ENCODE measurements at places on chromosomes 1 and 21.

DNA sequence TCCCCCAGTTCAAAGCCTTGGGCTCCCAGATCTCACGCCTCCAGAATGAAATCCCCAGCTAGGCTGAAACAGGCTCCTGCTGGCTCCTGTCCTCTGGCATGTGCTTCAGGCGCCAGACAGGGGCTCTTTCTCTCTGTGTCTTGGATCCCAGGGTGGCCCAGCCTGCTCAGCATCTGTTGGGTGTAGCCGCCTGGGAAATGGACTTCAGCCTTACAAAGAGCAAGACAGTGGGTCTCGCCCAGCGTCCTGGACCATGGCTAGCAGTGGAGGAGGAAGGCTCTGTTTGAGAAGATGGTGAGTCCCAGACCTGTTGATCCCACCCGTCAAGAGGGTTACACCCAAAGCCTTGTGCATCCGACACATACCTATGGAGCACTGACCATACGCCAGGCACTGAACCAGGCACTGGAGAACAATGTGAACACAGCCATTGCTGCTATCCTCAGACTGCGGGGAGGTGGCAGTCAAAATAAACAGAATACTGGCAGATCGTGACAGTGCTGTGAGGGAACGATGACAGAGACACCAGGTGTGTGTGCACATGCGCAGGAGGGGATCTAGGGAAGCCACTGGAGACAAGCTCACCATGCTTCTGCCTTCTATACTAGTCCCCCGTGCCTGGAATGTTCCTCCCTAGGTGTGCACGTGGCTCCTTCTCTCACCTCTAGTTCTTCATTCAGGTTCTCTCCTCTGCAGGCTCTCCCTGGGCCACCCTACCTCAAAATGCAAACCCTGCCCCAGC is 93.0 kb upstream of the GCLM start:
- DNase-seq = no peak

DNA sequence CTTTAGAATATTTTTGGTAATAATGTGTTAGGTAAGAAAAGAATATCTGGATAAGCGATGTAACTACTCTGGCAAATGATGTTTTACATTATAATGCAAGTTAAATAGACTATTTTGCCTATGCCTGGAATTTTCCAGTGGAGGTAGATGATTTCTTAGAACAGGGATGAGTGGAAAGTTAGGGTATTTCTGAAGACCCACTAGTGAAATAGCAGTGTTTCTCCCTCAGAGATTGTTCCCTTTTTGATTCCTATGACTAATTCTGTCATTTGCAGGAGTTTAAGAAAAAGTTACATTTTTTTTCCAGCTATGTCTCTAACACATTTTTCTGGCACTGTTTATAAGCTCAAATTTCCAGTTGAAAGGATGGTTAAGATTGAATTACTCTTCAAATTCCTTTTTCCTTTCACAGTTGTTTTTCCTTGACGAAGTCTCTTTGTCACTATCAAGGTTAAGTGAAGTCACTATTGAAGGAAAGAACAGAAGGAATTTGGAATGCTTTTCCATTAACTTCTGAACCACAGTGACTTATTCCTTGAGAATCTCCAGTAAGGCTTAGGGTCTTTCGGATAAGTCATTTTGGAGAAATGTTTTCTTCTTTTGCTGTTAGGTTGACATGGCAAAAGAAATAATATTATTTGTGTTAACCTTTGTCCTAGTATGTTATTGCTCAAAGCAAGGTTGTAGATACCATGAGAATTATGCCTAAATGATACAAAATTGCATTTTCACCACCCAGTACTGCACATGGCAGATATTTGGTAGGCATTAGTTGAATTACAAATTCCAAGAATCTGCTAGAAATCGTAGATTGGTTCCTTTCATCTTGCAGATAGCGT is 42.9 kb upstream of the ZNF326 start:
- DNase-seq = no peak

GRCh38 chr1:41670217-41670957 is 185.9 kb upstream of the EDN2 start:
- no peak for DNase-seq

GRCh38 chr1:87501738-87502137 is 173.1 kb downstream of the LMO4 start:
- DNase-seq = no peak

GRCh38 chr21:30676737-30677136 is 34.1 kb downstream of the KRTAP20-3 start:
- DNase-seq = no peak

- no peak for DNase-seq
Measured at GRCh38 chr1:4681026-4681425, 26.6 kb downstream of the AJAP1 start.

DNA sequence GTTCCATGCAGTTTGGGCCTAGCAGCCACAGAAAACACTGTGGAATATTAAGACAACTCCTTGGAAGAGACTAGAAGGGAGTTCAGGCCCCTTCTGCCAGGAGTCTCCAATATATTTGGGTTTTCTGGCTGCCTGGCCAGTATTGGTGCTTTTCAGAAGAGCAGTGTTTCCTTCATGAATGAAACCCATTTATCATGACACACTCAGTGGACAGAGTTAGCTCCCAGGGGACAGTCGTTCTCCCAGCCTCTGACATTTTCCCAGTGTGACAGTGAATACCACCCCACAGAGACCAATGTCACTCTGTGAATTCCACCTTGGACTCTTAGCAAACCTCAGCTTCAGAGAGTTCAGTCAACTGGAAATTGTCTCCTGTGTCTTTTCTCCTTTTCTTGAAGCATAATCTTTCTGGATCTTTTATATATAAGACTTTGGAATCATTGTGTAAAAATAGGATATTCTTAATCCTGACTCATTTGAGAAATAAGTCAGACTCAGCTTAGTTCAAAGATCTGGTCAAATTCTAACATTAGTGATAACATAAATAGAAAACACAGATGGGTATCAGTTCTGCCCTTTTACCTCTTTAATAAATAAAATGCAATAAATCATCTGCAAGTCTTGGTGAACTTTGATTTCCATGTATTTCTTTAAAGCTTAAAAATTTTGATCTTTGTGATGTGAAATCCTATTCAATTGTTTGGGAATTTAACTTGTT is 40.4 kb downstream of the GNG12 start:
- DNase-seq = no peak

DNA sequence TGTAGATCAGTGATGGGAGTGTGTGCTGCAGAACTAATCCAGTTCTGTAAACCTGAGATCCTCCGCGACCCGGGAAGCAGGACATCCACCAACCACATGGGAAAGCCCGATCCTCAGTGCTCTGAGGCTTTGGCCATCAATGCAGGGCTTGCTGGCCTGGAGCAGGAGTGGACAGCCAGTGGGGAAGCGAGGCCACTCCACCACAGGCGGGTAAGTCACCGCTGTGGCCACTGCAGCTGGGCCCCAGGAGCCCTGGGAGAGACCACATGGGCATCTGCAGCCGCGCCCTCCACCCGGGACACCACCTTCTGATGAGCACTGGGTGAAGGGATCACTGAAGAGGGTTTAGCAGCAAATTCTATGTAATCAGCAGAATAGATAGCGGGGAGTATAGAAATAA is 811 bp downstream of the KRTAP12-1 start:
- no peak for DNase-seq

- no peak for DNase-seq
Measured at GRCh38 chr1:8020032-8020431, 6.1 kb downstream of the ERRFI1 start.

- no peak for DNase-seq
Measured at GRCh38 chr1:119926553-119926952, 30.2 kb upstream of the ADAM30 start.

- DNase-seq = no peak
Measured at GRCh38 chr1:154614901-154615300, 6.9 kb upstream of the ADAR start.

DNA sequence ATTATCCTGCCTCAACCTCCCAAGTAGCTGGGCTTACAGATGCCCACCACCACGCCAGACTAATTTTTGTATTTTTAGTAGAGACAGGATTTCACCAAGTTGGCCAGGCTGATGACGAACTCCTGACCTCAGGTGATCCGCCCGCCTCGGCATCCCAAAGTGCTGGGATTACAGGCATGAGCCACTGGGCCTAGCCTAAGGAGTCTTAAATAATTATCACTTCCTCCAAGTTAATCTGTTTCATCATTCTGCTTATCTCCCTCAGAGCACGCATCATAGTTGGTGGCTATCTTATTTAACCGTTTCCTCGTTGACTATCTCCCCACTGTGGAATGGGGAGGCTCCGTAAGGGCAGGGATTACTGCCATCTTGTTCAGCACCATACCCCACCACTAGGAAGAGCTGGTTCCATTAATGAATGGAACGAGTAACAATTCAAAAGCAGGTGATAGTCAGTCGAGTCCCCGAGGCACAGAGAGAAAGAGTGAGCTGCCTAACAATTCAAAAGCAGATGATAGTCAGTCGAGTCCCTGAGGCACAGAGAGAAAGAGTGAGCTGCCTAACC is 52.7 kb downstream of the GLUL start:
- DNase-seq = peak; percentile 76

DNA sequence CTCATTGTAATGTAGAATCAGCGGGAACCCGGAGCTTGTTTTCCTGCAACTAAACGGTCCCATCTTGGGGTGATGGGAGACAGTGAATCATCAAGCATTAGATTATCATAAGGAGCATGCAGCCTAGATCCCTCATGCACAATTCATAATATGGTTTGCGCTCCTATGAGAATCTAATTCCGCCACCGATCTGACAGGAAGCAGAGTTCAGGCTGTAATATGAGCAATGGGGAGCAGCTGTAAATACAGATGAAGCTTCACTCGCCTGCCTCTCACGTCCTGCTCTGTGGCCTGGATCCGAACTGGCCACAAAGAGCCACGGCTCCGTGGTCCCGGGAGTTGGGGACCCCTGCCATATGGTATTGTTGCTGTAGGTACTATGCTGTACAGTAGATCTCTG is 1.6 kb downstream of the IFI44 start:
- no peak for DNase-seq

GRCh38 chr1:100077531-100077930 is 55.2 kb downstream of the SASS6 start:
- DNase-seq = no peak

GRCh38 chr1:61253059-61253735 is 170.8 kb downstream of the NFIA start:
- DNase-seq = peak; percentile 85

DNA sequence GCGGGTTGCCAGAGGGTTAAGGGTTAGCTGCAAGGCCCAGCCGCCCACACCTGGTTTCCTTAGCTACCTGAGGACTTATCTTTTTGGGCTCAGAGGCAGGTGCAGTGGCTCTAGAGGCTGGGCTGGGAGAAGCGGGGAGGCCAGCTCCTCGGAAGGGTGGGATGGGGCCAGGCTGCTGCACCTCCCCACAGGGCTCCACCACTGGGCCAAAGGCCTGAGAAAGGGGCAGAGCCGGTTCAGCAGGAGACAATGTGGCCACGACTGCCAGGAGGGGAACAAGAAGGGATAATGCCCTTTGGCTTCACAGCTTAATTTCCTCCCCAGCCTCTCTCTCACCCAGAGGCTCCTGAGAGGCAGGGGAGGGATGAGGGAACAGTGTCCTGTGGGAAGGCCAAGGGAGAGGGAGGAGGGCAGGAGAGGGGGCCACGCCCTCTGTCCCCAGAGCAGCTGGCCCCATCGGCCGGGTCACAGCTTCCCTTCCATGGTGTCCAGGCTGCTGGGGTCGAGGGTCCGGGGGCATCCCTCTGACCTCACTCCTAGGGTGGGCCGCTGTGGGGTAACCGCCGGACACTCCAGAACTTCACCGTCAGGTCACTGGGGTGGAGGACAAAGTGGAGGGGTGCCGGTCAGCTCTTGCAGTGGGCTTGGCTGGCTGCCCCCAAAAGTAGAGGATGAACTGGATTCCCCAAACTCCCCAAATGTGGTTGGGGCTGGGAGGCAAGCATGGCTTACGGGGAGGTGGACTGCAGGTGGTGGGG is 50.4 kb downstream of the KIF21B start:
- DNase-seq = no peak

DNA sequence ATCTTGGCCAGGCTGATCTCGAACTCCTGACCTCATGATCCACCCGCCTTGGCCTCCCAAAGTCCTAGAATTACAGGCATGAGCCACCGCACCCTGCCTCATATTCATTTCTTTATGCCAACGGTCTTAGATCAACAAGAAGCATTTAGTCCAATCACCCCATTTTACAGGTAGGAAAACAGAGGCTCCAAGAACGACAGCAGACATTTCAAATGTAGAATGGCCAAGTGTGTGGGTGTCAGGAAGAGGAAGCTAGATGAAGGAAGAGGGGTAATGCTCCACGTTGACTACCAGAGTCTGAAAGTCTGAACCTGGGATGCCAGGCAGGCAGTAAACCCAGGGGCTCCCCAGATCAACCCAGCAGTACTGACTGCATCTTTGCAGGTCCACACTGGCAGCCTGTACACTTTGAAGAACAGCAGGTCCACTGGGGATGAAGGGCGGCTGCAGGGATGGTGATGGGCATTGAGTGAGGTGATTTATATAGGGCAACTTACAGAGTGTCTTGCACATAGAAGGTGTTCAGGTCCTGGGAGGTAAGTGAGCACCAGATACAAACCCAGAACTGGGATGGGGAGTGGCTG is 120.2 kb downstream of the EPHB2 start:
- no peak for DNase-seq

DNA sequence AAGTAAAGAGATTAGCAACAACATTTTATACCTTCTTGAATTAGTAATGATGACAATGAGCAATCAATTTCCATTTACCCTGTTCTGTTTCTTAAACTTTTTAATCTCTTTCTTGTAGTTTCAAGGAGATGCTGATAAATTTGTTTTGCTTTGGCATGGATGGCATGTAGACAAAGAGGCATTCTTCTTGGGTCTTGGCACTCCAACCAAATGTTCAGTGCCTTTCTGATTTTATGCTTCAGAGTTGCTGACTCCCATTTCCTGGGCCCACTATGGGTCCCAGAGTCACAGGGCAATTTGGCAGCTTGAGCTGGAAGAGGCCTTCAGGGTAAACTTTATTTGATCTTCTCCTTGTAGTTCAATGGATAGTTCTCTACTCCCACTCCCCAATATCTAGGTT is 42.1 kb upstream of the OSBPL9 start:
- DNase-seq = no peak

DNA sequence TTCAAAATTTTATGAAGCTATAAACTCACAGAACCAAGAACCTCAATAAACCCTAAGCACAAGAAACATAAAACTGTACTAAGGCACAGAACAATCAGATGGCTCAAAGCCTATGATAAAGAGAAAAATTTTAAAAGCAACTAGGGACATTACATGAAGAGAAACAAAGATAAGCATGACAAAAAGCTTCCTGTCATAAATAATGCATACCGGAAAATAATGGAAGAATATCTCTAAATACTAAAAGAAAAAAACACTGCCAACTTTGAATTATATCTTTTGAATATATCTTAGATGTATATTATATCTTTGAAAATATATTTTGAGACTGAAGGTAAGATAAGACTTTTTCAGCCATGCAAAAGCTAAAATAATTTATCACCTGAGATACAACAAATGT is 21.4 kb upstream of the KCNN3 start:
- DNase-seq = no peak

GRCh38 chr1:43933386-43934100 is at the start of gene ARTN:
Gene ARTN (plus strand): TSS chr1:43933801. CDS start chr1:43935657, 1,856 bp downstream.
- DNase-seq = no peak

DNA sequence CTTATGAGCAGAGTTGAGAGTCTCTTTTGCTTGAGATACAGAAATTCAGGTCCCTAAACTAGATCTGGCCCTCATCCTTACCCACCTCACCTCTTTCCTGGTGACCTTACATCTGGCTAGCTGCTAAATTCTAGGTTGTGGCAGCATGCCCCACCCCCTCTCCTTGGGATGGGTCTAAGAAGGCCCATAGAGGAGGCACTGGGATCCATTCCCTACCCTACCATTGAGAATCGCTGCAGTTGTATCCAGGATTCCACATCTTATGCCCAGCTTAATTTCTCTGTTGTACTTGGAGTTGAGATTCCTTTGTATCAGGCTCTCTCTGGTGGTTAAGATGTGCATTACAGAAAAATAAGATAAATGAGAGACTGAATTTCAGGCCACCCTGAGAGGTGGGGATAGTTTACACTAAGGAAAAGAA is 9.5 kb upstream of the TMEM39B start:
- DNase-seq = no peak

All from GF-D8 (cell line).